NCI-H2227 treated with DMSO at 0.1 percent for 48 hours (cell line): ENCODE measurements at places on chromosomes 6 and 20.

DNA sequence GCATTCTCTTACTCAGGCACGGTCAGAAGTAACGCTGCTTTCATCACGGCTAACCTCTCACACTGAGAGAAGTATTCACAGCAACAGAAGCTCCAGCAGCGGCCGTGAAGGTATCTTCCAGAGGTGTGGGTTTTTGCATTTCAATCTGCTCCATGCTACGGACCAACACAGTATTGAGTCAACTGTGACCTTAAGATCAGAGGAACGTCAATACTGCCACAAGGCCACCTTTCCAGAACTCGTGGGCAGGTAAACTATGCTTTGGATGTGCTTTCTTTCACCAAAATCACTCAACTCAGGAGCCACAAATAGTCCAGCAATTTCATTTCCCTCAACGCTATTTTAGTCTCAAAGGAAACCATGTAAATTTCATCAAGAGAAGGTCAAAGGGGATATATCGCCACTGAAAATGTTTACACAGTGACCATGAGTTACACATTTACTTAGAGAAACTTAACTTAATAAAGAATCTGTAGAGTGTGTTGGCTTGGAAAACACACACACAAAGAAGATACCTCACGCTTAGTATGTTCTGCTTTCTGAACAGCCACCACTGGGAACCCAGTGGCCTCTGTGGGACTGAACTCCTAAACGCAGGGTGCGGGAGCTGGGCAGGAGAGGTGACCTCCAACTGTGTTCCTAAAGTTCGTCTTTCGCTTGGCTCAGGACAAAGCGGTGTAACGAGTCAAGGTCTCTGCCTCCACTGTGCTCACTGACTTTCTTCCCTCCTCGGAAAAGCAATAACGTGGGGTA is 27.9 kb downstream of the TXNDC5 start:
- DNase-seq: no peak

DNA sequence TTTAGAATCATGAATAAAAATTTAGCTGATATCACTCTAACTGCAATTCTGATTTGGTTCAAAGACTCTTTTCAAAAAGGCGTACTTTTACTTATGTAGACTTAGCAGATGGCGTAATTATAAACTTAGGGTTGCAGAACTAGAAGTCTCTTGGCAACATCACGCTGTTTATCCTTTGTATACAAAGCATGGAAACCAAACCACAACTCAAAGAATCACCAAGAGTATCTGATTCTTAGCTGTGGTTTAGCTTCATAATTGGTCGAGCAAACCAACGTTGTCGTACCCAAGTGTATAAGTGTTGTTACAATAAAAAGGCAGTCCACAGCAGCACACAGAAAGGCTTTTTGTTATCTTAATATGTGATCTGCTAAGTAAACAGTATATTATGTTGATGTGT is 18.2 kb downstream of the STMND1 start:
- DNase-seq: no peak

DNA sequence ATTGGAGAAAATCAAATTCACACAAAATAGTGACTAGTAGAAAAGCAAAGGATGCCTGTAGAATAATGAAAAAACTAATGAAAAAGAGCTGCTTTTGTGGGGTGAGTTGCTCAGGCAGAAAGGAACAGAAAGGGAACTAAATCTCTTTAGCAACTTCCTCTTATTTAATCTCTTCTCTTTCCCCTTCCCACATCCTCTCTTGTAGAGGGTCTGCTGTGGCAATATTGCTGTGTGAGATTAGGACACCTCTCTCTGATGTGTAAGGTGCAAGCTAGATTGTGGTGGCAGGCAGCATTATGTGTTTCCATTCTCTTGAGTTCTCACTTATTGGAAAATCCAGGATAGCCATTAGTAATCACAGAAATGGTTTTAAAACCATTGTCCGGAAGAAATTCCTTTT is 49.7 kb downstream of the SYNE1 start:
- DNase-seq: no peak

DNA sequence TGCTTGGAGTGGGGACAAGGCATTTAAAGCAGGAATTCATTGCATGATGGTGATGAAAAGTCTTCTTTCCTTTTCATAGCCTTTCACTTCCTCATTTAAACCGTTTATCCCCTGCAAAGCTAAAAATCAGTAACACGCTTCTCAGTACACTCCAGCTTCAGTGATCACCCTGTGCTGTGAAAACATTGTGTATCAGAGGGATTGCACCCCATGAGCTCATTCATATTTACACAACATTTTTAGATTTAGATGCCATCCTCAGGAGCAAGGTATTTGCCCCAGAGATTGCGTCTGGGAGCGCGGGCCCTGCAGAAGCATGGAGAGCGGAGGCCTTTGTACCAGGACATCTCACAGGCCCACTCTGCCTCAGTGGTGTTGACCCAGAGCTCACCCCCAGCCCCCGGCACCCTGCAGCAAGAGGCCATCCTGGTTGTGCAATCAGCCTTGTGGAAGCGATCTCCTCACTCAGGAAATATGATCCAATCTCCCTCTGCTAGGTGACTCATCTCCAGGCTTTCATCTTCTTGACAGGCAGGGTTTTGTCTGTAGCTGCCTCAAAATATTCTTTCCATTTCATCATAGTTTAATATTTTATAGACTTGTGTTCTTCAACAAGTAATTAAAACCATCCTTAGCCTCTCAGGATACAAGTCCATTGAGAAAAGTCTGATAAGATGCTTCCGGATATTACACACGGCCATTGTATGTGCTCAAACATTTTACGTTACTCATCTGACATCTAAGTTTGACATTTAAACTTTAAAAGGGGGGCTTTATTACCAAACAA is 38.9 kb upstream of the THBS2 start:
- DNase-seq: no peak

DNA sequence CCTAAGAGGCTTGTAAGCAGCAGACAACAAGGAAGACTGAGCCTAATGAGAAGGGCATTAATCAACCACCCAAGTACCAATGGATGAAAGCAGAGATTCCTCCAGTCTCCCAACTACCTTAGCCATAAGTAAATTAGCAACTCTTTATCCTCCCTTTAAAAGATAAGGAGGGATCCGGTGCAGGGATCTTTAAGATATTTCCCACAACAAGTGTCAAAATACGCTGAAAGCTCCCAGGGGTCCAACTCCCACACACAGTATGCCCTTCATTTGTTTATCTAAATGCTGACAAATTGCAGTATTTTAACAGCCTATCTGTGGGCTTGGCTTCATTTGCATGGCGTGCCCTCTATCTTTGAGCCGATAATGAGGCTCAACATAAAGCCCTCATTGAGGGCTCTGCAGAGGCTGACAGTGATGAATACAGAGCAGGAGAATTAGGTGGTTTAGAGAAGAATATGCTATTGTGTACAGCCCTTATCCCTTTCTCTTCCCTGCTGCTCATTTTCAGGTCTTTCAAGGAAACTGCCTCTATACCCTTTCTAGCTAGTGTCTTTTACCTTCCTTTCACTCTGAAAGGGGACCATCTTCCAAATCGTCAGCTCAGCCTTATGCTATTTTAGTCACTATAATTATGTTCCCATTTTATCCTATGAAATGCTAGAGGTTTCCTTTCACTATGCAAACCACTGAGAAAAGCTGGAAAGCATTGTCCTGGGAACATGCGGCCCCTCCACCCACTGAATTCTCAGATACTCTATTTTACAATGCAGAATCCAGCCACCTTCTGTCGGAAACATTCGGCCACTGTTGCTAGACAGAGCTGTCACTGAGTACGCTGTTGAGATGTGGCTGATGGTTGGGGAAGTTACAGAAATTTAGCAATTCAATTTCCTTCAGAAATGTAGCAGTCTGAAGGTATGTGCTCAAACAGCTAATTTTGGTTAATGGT is 575.2 kb upstream of the JAG1 start:
- DNase-seq: peak; percentile 94

GRCh38 chr20:8798505-8798904 is 270.4 kb upstream of the PLCB4 start:
- DNase-seq: no peak

DNA sequence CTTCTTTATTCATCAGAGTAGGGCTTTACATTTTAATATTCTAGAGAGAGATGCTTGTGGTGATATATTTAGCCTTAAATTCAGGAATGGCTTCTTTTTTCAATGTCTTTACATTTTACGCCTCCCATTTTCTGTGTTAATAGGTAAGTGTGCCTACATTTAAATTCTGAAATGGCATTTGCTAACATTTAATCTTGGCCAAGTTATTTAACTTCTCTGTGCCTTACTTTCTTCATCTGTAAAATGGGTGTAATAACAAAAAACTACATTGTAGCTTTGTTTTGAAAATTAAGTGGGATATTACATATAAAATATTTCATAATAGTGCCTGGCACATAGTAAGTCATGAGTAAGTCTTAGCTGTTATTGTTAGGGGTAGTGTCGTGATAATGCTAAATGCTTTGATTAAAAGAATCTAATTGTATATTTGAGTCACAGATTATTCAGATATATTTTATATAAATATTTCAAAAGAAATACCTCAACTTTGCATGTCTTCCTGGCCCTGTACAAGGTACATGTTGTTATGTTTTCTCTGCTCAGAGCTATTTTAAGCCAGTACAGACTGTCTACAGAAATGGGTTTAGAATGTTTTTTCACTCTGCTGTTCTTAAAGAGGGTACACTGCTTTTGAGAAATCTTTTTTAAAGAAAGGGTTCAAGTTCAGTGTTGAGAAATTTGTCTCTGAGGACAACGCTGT is 18.8 kb downstream of the CARMIL1 start:
- no peak for DNase-seq

DNA sequence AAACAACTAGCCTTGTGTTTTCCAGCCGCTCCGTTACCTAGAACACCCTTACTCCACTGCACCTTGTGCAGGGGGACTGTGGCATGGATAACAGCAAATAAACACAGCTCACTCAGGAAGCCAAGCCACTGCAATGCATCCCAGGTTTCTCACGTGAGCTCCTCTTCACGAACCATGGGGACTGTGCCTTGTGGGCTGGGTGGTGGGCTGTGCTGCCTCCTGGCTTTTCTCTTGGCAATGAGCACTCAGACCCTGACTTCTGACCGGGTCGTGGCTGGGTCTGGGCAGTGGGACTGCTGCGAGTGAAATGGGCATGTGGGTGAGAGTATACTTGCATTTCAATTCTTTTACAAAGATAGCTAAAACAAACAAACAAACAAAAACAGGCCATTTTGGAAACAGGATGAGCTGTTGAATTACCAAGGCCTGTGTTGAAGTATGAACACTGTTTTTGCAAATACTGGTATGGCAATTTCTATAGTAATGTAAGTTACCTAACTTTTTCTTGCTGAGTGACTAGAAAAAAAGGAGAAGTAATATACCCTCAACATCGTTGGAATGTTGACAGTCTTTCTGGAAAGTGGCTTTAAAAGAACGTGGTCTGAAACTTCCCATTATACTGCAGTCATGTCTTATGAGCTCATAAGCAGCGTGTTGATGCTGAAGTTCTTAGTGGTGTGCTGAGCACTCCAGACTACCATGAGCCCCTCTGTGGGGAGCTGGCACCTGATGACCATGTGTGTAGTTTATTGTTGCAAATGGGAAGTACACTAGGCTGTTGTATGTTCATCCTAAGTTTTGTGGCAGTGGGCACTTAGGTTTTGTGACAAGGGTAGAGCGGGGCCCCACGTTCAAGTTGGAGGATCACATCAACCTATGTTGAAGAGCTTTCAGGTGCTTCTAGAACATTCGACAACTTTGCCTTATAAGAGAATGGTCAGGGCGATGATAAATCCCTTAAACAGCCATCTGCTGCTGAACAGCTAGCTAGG is 120.4 kb downstream of the ARMC2 start:
- DNase-seq: no peak

DNA sequence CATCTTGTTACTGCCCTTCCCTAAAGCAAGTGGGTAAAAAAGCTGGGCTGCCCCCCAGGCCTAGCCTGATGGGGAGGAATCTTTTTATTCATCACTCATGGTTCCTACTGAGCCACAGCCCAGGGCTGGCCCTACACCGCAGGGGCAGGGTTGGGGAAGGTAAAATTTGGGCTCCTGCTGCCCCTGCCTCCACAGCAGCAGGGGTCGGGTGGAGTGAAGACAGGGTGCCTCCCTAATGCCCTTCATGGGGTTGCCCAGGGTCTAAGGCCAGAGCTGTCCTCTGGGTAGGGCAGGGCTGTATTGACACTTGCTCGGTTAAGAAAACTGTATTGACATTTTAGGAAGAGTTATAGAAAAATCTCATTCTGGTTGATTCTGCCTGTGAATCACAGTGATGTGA is 8.9 kb upstream of the PSMG4 start:
- DNase-seq: no peak

DNA sequence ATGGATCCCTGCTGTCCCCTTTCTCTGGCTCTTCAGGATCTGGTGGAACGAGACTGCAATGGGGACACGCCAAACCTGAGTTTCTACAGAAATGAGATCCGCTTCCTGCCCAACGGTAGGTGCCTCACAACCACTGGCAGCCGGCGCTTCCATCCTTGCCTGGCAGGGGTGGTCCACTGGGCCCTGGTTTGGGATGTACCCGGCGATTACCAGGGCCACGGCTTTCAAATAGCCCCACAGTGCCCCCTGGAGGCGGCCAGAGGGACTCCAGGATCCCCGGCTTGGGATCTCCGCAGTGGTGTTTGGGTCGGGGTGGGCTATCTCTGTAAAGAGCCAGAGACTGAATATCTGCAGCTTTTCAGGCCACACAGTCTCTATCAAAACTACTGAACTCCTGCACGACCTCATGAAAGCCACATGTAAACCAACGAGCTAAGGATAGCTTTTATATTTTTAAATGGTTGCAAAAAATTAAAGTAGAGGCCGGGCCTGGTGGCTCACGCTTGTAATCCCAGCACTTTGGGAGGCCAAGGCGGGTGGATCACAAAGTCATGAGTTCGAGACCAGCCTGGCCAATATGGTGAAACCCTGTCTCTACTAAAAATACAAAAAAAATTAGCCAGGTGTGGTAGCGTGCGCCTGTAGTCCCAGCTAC is 3.7 kb downstream of the OGFR start:
- DNase-seq: peak; percentile 21

GRCh38 chr6:16832721-16833120 is 71.5 kb upstream of the ATXN1 start:
- no peak for DNase-seq

DNA sequence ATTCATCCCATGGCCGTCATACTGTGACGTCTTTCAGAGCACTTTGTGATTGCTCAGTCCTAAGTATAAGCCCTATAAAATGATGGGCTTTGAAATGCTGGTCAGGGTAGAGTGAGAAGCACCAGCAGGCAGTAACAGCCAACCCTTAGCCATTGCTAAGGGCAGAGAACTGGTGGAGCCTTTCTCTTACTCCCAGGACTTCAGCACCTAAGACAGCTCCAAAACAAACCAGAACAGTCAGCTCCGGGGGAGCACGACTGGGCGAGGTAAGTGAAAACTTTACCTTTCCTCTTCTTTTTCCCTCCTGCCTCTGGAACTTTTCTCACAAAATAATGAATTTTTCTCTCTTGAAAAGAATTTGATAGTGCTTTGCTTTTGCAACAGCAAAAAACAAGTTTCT is at the start of gene VIP:
Gene VIP (plus strand): TSS at position 104 of the 400 bp plus-strand sequence. CDS start 1,381 bp downstream, outside the sequence.
- no peak for DNase-seq

- no peak for DNase-seq
Measured at GRCh38 chr6:15426395-15426794, 180.5 kb downstream of the JARID2 start.

GRCh38 chr6:11121851-11122250 is 10.3 kb upstream of the ERVFRD-1 start:
- DNase-seq: no peak

GRCh38 chr6:21588481-21589351 is 4.8 kb upstream of the SOX4 start:
- peak; percentile 93 for DNase-seq
